NAMALWA (cell line): ENCODE measurements at places on chromosomes 7 and 10.

GRCh38 chr7:2168615-2169311, 64.0 kb downstream of the MAD1L1 start:
- no peak for DNase-seq

GRCh38 chr10:4802711-4803487, 23.1 kb upstream of the AKR1E2 start:
- DNase-seq = no peak

GRCh38 chr7:34759477-34760125, 101.6 kb downstream of the NPSR1 start:
- DNase-seq = peak; percentile 35

- no peak for DNase-seq
These were observed 35.5 kb upstream of the RNF32 start for GRCh38 chr7:156604836-156605695.

- peak; percentile 81 for DNase-seq
These were observed 433.6 kb upstream of the GALNT17 start for GRCh38 chr7:70698219-70698832.

DNA sequence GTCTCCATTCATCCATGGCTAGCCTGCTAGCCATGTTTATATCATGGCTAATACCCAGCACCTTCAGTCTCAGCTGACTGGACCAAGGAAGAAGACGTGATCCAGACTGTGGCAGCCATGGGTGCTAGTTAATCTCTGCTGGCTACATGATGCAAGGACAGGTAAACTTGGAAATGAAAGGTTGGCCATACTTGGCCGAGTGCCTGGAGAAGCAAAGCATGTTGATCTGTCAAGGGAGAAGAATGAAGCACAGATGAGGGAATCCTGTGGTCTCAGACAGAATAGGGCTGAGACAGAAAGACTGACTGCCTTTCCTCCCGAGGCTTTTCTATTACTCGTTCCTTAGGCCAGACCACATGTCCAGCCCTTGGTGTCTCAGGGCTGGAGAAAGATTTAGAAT, 41.1 kb downstream of the CPVL start:
- no peak for DNase-seq

DNA sequence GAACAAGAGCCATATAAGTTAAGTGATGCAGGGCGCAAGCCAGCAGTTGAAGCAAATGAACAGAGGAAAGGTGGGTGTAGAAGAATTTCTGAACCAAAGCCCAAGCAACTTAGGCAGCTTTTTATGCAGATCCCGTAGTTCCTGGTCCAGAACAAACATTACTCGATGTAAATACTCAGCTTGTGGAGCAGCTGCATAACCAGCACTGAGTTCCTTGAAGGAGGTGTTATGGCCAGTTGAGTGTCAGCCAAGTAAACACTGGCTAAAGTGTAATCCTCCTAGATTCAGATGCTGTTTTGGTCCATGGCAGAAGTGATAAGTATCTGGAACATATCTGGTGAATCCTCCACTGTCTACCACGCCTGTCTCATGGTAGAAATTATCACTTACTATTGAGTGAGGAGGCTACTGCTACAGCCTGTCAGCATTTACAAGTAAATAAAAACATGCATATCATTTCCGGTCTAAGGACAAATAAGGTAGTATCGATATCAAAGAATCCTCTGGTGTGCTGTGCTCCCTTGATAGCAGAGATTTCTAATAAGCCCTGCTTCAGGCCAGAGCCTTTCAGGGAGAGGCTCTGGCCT, 213.9 kb downstream of the DYNC1I1 start:
- DNase-seq = no peak

- DNase-seq = no peak
These were observed 813.3 kb upstream of the C7orf33 start for GRCh38 chr7:147777309-147777708.

DNA sequence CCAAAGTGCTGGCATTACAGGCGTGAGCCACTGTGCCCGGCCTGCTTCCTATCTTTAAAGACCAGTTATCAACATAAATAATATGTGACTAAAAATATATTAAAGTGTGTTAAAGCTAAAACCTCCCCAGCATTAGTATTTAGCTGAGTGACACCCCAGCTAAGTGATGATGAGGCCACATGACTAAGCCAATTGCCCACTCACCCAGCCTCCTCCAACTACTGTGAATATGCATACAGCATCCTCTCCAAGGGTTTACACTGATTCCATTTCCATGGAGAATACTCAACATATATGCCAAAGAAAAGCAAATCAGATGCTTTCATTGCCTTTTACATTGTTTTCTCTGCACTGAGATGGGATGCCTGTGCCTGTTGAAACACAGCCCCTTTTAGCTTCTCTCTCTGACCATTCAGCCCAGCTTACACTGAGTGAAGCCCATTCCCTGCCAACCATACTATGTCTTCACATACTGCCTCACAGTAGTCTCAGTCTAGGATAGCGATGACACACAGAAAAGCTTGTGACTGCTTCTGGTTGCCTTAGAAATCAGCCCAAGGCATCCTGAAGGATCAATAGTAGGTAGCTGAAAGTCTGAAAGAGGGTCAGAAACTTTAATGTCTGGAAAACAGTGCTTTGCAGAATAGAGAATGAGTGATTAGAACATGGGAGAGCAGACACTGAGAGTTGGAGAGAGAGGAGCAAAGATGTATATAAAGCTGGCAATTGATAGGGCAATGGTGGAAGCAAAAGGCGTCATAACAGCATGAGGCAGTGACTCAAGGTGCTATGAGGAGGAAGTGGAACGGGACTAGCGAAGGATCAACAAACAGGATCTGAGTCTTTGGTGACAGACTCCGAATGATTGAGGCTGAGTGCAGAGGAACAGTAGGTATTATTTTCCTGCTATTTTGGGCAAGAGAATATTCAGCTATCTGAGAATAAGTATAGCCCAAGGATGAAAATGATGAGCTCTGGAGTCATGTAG, 19.8 kb upstream of the ATE1 start:
- DNase-seq = no peak

DNA sequence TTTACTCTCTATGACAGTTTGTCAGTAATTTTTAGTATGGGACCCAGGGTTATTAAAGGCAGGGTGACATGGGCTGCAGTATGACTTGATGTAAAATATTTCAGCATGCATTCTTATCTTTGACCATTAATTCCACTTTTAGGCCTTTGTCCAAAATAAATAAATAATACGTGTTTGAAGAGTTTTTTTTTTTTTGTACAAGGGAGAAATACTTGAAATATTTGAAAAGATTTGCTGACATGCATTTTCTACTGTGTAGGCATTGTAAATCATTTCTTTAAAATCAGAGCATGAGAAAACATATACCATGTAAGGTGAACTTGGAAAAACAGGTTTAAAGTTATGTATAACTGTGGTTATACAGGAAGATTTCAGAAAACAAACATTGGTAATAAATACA, 23.5 kb downstream of the NRG3 start:
- DNase-seq = no peak
